ENCODE measurements at places on chromosomes 2 and 18. TPM values are rescaled to one million over a fixed set of nuclear protein-coding genes. Genes with fewer than 3 reads are reported as not detected.
A peak's percentile ranks its signal among the peaks of the same experiment; 100 is the strongest.

GRCh38 chr2:29509878-29510277 is 394.7 kb downstream of the CLIP4 start:
- peaks cover 13% of the 10 kb centered on the region for H3K27me3 ChIP-seq
- H3K4me1 ChIP-seq: no peaks in the 10 kb centered on the region
- no peak overlapping the region for H3K27ac ChIP-seq
- no peak overlapping the region for H3K4me3 ChIP-seq
- DNase-seq: no peak
- H3K36me3 ChIP-seq: no peaks in the 10 kb centered on the region

- H3K27ac ChIP-seq: no peak overlapping the region
- DNase-seq: no peak
- H3K4me3 ChIP-seq: no peak overlapping the region
These were observed 131.9 kb upstream of the SPATS2L start for GRCh38 chr2:200174433-200175216.

PER2 gene
- 18.7 TPM for total RNA-seq

DNA sequence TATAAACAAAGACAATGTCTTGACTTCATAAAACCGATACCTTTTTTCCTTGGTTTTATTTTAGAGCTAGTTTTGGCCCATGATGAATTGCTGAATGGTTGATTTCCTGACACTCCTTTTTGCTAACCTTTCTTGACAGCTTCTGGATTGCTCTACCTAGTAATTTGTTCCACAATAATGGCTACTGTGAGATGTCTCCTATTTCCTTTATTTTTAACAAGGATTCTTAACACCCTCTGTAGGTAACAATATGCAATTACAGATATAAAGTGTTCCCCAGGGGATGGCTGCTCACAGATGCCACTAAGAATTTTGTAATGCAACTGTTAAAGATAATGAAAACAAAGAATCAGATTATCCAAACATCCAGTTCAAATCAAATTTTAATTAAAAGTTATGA is 100.8 kb upstream of the ATP5MC3 start:
- H3K27me3 ChIP-seq: no peaks in the 10 kb centered on the region
- no peak overlapping the region for H3K27ac ChIP-seq
- peak; percentile 27 for DNase-seq
- H3K4me1 ChIP-seq: no peaks in the 10 kb centered on the region

- no peaks in the 10 kb centered on the region for H3K36me3 ChIP-seq
- H3K4me1 ChIP-seq: no peaks in the 10 kb centered on the region
- H3K4me3 ChIP-seq: no peak overlapping the region
- DNase-seq: no peak
- no peaks in the 10 kb centered on the region for H3K27me3 ChIP-seq
These were observed 177.8 kb downstream of the GBX2 start for GRCh38 chr2:235990344-235990743.

GRCh38 chr2:110993557-110994231 is 127.0 kb upstream of the BCL2L11 start:
- no peak overlapping the region for H3K27ac ChIP-seq
- H3K4me1 ChIP-seq: peaks cover 6% of the 10 kb centered on the region
- DNase-seq: no peak
- H3K27me3 ChIP-seq: no peaks in the 10 kb centered on the region
- no peaks in the 10 kb centered on the region for H3K36me3 ChIP-seq

DNA sequence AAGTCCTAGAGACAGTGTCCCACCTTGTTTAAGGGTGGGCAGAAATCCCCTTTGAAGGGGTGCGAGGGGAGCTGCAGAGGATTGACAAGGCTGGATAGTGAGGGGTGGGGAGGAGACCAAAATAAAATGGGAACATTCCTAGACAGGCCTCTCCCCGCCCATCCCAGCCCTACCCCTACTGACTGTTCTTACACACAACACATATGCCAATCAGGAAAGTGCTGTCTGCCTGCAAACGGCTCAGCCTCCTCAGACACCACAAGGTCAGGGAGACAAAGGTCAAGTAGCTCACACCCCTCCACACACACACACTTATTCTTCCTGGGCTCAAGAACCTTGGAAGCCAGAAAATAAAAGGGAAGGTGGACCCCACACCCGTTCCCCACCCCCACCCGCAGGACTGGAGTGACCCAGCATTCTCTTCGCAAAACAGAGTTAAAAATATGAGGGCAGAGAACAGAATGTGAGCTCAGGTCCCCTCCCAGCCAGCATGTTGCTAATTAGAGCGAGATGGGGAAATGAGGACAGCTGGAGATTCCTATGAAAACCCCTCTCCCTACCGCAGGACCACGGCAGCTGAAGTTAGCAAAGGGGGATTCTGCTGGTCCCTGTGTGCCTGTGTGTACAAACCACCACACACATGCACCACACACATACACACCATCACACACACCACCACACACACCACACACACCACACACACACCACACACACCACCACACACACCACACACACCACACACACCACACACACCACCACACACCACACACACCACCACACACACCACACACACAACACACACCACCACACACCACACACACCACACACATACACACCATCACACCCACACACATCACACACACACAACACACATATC is 197.8 kb downstream of the TNS1 start:
- H3K27ac ChIP-seq: no peak overlapping the region
- DNase-seq: no peak
- no peaks in the 10 kb centered on the region for H3K36me3 ChIP-seq
- H3K4me3 ChIP-seq: no peak overlapping the region

GRCh38 chr2:165406173-165406572 is 63.3 kb upstream of the CSRNP3 start:
- H3K4me1 ChIP-seq: no peaks in the 10 kb centered on the region
- H3K36me3 ChIP-seq: no peaks in the 10 kb centered on the region
- H3K27ac ChIP-seq: no peak overlapping the region

DNA sequence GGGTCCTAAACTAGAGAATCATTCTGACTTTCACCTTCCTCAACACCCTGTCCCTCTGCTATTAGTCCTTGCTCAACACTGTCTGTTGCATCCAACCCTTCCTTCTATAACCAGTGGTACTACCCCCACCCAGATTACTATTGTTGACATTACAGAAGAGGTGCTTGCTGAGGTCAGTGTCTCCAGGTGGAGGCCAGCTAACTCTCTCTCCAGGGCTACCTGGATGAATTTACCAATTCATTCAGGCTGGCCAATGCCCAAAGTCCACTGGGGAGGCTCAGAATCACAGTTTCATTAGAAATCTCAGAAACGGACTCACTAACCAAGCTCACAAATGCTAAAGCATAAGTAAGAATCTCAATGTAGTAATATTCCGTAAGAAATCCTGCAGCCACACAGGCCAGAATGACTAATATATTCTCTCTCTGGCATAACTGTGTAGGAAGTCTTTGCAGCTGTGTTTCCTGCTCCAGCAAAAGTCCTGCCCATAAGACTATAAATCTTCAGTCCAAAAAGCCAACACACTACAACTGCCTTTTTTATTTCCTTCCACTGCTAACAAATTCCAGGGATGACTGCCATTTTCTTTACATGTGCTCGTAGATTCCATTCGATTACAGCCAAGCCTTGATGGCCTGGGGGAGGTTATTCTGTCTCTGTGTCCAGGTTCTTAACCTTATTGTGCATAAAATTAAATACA is 10.0 kb upstream of the TTR start:
- DNase-seq: no peak
- H3K4me1 ChIP-seq: no peaks in the 10 kb centered on the region
- no peak overlapping the region for H3K27ac ChIP-seq
- H3K36me3 ChIP-seq: no peaks in the 10 kb centered on the region
- no peaks in the 10 kb centered on the region for H3K27me3 ChIP-seq

DNAH7 gene
- not detected for total RNA-seq

- H3K4me3 ChIP-seq: no peak overlapping the region
- no peak for DNase-seq
- no peaks in the 10 kb centered on the region for H3K4me1 ChIP-seq
- H3K36me3 ChIP-seq: peaks cover 36% of the 10 kb centered on the region
These were observed 41.6 kb downstream of the GFPT1 start for GRCh38 chr2:69345434-69345833.

GRCh38 chr2:224894356-224894755 is 147.9 kb downstream of the DOCK10 start:
- no peak overlapping the region for H3K4me3 ChIP-seq
- H3K36me3 ChIP-seq: no peaks in the 10 kb centered on the region
- H3K27ac ChIP-seq: no peak overlapping the region
- H3K27me3 ChIP-seq: no peaks in the 10 kb centered on the region
- H3K4me1 ChIP-seq: no peaks in the 10 kb centered on the region

DNA sequence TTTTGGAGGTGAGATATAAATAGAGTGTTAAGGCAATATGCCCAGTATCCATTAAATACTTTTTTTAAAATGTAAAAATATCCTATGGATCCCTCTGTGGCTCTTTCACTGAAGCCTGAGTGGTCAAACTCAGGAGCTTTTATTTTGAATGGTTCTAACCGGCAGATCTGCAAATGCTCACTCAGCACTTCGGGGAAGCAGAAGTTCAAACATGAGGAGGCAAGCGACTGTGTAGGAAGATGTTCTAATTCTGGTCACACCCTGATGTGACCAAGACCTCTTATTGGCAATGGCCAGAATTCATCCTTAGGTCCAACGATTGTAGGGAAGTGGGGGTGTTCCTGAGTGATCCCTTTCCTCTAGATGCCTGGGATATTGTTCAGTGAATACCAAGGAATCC is 168.8 kb downstream of the CDCA7 start:
- H3K36me3 ChIP-seq: no peaks in the 10 kb centered on the region
- H3K27ac ChIP-seq: no peak overlapping the region
- no peak for DNase-seq

HTR2B gene
- not detected for total RNA-seq

- no peaks in the 10 kb centered on the region for H3K36me3 ChIP-seq
- H3K27me3 ChIP-seq: no peaks in the 10 kb centered on the region
- H3K4me3 ChIP-seq: no peak overlapping the region
- no peak for DNase-seq
- no peaks in the 10 kb centered on the region for H3K4me1 ChIP-seq
These were observed 273.1 kb downstream of the TSN start for GRCh38 chr2:122028371-122029100.

DNA sequence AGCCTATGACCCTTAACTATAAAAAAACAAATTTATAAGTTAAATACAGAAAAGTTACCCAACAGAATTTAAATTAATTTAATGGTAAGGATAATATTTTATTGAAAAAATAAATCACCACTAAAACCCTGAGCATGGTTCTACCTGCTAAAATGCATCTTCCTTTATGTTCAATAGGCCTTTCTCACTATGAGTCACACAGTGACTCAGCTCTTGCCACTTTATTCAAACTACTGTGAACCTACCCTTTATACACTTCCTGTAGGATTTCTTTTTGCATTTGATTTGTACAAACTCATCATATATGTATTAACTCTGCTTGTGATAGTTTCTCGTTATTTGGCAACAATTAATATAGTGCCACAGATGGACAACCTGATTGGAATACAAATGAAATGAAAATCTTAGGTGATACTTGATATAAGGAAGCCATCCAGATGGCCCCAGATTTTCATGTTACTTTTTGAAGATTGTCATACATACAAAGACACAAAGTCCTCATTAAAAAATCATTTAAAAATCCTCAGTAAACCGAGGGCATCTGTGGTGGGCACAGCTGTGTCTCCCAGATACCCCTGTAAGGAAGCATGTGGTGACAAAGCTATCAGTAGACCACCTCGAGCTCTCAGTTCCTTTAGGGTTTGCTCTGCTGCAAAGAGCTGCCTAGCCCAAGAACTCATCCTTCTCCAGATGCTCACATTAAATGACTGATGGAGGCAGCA is 55.2 kb upstream of the COBLL1 start:
- no peaks in the 10 kb centered on the region for H3K27me3 ChIP-seq
- no peak overlapping the region for H3K27ac ChIP-seq
- H3K4me3 ChIP-seq: no peak overlapping the region
- no peaks in the 10 kb centered on the region for H3K36me3 ChIP-seq

All from HCT116 (cell line).